ENCODE measurements at places on chromosomes 6 and 20.

DNA sequence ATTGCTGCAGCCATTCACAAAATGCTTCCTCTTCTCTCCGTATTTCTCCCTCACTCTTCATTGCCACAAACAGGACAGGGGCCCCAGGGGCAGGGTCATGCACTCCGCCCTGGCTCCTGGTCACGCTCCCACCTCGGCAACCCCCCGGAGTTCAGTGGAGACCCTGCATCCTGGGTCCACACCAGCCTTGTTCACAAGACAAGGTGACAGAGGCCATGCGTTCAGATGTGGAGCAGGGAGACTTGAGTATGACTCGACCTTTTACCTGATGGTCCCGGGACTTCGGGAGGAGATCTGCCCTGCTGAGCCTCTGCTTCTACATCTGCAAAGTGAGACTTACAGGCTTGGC lies 49.4 kb downstream of the ANKRD60 start:
- DNase-seq = no peak

DNA sequence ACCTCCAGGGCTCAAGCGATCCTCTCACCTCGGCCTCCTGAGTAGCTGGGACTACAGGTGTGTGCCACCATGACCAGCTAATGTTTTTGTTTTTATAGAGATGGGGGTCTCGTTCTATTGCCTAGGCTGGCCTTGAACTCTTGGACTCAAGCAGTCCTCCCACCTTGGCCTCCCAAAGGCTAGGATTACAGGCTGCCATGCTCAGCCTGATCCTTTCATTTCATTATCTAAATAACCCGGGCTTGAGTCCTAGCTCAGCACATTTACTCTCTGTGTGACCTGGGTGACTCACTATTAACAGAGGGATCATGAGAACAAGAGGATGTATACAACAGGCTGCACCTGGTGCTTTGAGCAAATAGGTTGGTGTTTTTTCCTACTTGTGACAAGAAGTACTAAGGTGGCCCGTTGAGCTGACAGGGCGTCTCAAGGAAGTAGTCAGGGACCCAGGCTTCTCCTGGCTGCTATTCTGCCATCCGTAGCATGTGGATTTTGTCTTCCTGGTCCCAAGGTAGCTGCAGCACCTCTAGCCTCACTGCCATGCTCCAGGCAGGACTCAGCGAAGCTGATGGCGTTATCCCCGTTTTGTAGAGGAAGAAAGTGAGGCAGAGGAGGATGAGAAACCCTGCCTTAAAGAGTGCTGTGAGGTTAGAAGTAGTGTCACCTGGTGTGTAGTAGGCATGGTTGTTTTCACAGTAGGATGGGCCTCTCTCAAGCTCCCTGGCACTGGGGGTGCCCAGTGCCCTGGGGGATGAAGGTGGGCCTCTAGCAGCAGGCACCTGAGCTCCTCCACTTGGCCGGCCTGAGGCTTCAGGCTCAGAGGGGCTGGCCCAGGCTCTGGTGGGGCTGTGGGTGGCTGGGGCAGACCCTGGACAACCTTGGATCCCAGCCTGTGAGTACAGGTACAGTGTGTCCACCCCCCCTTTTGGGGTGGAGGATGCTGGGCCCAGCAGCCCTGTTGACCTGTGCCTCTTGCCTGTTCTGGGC lies 62.4 kb downstream of the ADNP start:
- DNase-seq = no peak

DNA sequence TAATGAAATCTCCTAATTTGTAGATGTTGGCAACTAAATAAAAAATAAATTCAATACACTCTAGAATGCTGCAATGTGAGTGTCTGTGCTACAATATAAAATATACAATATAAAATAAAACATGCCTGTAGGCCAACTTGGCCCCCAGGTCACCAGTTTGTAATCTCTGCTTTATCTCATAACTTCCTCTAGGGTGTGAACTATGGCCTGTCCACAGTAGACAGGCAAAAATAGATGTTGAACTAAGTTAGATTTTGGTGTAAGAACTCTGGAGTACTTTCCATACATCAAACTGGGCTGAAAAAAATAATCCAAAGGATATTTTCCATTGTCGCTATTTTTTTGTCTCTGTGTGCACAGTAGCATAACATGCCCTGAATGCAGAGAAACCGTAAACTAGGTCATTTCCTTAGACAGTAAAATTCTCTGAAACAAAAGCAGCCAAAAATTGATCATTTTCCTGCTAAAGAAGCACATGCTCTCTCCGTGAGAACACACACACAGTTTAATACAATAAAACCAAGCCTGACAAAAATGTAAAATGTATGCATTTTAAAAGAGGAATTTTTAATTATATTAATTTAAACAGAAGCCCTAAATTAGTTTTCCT lies 98.5 kb upstream of the ZFP64 start:
- DNase-seq = no peak

GRCh38 chr6:3432416-3432815 lies 24.4 kb downstream of the SLC22A23 start:
- DNase-seq = no peak

DNA sequence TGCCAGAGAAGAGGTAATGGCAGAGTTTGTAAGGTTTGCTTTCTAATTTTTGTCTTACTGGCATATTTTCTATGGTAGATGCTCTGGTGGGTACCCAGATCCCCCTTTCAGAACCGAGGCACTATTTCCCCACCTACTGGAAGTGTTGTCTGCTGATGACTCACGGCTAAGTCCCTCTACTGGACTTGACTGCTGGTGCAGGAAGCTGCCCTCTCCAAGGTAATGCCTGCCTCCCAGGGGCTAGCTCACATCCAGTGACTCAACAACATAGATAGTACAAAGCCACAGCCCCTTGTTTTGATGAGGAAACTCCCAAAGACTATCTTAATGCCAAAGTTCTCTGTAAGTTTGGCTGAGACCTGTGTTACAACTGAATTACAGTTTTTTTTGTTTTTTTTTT lies 285.4 kb upstream of the FLRT3 start:
- peak; percentile 42 for DNase-seq

- DNase-seq = no peak
Measured at GRCh38 chr6:63537201-63537958, 34.9 kb upstream of the LOC128125822 start.

- no peak for DNase-seq
Measured at GRCh38 chr20:32971703-32972161, 32.5 kb downstream of the SUN5 start.

DNA sequence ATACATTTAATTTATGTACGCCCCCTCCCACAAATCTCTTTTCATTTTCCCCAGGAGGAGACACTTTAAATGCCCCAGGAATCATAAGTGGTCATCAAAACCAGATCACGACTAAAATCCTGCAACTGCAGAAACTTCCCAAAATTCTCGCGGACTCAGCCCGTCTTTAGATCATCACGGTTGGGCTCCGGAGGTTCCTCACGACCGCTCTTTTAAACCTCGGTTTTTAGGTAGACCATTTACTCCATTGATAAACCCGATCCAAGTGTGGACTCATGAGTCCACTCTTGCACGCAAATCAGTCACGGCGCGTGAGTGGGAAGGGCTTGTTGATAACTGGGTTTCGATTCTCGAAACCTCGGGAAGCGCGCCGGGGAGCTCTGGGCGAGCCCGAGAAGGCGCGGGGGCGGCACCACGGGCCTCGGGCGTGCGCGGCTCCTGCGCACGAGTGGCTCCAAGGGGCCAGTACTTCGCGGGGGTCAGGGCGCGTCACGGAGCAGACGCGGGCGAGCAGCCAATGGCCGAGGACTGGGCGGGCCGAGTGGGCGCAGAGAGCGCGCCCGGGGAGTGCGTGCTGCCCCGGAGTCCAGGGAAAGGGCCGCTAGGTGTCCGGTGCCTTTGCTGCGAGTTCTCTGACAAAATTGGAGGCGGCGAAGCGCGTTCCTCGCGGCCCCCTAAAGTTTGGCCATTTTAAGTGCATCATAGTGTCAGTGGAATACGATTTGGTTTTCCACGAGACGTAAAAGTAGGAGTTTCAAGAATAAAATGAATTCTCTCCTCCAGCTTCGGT lies 635 bp upstream of the TENT5A start:
- peak; percentile 88 for DNase-seq

- DNase-seq = peak; percentile 80
Measured at GRCh38 chr6:88866856-88867255, 96.6 kb downstream of the RNGTT start.

DNA sequence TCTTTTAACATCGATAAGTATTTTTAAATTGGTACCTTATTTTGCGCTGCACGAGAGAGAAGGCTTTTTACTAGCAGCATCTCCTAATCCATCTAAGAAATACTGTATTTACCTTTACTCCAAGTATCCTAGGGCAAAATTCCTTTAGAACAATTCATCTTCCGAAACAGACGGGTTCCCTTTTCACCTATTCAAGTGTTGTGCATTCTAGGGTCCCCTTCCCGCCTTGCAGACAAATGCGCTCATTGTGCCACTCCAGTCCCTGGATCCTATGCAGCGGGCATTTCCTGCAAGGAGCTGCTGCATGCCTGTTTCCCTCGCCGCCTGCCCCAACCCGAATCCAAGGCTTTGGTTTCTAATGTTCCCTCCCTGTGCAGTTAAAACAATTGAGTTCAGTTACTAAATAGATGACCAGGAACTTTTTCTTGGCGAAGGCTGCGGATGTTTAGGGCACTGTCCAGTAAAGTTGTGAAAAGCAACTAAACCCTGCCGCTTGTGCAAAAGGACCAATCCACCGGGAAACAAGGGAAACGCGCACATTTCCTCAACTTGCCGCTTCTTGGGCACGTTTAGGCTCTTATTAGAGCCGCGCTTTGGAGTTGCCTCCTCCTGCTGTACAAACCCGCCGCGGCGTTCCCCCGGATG lies 556 bp upstream of the SCAF8 start:
- DNase-seq = peak; percentile 72

- DNase-seq = peak; percentile 68
Measured at GRCh38 chr6:148854096-148854495, 107.3 kb downstream of the UST start.

DNA sequence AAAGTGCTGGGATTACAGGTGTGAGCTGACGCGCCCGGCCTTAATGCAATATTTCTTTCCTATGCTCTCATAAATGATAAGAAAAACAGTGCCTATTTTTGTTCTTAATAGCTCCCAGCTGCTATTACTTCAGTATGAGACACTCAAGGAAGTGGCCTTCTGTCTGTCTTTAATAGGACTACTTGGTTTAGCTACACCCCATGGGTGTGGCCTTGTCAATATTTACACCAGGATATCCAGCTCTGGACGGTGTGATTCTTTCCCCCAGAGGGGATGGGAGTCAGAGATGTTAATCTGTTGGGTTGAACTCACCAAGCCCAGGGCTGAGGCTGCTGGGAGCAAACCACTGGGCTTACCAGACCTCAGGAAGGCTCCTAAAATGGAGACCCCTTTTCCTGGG lies 134.2 kb downstream of the CEP57L1 start:
- DNase-seq = no peak

DNA sequence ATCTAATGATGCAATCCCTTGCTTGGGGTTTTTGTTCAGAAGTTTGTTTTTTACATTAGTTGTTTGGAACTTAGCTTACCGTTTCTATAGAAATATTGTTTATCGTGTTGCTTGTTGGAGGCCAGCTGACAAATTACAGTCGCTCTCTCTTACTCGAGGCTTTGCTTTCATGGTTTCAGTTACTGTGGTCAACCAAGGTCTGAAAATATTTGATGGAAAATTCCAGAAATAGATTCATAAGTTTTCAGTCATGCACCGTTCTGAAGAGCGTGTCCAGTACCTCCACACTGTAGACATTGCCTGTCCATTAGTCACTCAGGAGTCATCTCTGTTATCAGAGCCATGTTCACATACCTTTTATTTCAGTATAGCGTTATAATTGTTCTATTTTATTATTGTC lies 47.9 kb downstream of the DEK start:
- peak; percentile 8 for DNase-seq

- peak; percentile 70 for DNase-seq
Measured at GRCh38 chr6:158707821-158708195, 58.0 kb downstream of the SYTL3 start.

DNA sequence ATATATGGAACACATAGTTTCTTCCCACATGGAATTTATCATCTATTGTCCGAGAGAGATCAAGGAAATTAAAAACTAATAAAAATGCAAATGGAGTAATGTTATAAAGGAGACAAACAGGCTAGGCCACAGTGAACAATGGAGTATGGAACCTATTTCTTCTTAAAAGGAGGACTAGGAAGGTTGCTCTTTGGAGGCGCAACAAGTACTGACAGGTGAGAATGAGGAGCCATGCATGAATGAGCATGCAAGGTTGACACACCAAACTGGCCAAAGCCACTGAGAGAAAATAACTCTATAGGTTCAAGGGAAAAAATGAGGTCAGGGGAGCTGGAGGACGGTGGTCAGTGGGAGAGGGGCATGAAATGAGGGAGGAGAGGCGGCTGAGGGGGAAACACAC lies 40.9 kb downstream of the PSMB1 start:
- DNase-seq = no peak

- DNase-seq = no peak
Measured at GRCh38 chr6:16148498-16148897, 19.6 kb downstream of the MYLIP start.

GRCh38 chr6:129672341-129672682 lies 37.7 kb downstream of the ARHGAP18 start:
- no peak for DNase-seq

- no peak for DNase-seq
Measured at GRCh38 chr6:125932451-125932795, 24.1 kb upstream of the HINT3 start.

DNA sequence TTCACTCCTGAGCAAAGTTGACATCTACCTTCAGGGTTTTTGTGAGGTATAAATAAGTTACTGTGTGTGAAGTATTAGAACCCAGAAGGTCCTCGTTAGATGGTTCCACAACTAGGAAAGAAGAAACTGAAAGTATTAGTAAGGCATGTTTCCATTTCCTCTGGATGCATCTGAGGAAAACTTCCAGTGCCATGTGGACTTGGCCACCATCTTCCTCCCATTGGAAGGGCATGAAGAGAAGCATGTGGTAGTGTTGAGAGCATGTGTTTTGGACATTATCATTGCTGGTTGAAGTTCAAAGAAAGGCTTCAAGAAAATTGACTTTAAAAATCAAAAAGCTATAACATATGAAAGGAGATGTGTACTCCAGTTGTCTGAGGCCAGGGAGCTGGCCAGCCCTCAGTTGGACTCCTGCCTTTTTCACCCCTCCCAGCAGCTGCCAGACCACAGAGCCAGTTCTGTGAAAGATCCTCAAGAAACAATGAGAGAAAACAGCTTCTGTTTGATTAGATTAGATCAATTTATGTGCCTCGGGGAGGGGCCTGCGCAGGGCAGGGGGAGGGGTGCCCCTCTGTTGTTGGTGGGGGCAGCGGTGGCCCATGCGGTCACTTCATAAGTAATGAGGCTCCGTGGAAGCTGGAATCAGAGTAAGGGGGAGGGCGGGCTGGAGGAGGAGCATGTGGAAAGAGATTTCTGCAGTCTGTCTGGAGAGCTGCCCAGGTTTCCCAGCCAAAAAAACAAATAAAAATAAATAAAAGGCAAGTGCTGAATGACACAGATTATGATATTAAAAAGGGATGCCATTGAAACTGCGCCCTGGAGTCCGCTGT lies 154.0 kb downstream of the JARID2 start:
- peak; percentile 79 for DNase-seq

Measured in fibroblast of lung (primary cell).